ENCODE measurements at places on chromosomes 1 and 21.

GRCh38 chr1:100414693-100415497, 62.6 kb downstream of the CDC14A start:
- DNase-seq: no peak

DNA sequence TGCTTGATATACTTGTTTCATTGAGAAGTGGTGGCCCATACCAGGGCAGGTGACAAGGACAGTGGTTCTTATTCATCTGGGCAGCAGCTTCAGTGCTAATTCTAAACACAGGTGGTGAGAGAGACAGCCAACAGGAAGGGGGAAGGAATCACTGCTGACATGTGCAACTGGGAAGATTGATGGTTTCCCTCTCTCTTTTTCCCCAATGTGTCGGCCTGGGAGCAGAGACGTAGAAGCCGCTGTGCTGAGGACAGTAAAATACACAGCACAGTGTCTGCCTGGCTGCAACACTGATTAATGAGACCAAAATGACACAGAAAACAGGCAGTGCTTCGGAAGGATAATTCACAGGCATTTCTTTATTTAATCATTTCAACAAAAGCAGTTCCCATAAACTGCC, 48.8 kb downstream of the WARS2 start:
- DNase-seq: no peak

- no peak for DNase-seq
These were observed 736 bp upstream of the ZMPSTE24 start for GRCh38 chr1:40257313-40257687.

DNA sequence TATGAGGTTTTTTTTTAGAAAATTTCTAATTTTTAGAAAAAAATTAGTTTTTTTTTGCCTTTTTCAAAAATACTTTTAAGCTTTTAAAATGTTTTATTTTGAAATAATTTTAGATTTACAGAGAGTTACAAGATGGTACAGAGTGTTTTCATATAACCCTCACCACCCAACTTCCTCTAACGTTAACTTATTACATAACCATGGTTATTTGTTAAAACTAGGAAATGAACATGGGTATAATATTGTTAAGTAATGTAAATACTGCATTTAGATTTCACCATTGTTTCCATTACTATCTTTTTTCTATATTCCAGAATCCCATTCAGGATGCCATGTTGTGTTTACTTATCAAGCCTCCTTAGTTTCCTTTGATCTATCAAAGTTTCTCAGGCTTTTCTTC, 45.2 kb upstream of the ST6GALNAC3 start:
- DNase-seq: no peak

DNA sequence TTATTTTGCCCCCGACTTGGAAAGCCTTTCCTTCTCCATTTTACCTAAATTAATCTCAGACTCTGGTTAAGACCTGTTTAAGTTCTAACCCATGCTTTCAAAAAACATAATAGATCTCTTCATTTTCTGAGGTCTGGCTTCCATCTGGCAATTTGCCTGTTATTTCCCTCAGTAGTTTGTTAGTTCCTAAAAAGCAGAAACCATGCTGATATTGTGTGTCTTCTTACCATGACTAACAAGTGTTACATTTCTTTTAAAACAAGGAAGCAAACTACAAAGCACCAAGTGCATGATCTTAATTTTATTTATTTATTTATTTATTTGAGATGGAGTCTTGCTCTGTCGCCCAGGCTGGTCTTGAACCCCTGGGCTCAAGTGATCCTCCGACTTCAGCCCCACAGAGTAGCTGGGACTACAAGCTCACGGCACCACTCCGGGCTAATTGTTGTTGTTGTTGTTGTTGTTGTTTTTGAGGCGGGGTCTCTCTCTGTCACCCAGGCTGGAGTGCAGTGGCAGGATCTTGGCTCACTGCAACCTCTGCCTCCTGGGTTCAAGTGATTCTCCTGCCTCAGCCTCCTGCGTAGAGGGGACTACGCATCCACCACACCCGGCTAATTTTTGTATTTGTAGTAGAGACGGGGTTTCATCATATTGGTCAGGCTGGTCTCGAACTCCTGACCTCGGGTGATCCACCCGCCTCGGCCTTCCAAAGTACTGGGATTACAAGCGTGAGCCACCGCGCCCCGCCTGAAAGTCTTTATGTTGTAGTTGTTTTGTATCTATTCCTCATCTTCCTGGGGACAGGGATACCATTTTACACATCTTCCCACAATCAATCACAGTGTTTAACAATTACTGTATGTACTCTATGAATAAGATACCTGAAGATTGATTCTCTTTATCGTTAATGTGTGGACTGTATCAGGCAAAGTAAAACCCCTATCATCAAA, 1.3 kb upstream of the PATJ start:
- DNase-seq: no peak

DNA sequence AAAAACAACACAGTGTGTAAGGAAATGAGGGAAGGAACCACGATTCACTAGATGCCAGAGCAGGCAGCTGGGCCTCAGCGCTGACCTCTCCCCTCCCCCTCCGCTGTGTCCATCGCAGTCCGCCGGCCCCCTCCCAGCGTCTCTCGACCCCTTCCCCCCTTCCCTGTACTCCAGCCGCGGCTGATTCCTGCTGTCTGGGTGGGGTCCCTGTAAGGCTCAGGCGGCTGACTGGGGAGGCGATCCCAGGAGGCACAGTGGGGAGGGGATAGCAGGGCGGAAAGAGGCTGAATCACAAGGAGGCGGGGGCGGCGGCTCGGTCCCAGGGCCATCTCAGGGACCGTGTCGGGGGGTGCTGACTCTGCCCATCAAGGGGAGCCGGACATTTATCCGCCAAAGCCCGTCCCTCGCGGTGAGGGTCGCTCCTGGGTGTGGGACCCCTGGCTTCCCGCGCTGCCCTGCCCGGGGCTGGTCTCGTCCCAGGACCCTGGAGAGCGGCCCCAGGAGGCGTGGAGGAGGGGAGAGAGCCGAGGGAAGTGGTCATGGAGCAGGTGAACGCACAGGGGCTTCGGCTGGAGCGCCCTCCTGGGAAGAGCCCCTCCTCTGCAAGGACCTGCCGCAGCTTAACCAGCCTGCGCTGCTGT, 241.9 kb downstream of the PTPRU start:
- DNase-seq: no peak

DNA sequence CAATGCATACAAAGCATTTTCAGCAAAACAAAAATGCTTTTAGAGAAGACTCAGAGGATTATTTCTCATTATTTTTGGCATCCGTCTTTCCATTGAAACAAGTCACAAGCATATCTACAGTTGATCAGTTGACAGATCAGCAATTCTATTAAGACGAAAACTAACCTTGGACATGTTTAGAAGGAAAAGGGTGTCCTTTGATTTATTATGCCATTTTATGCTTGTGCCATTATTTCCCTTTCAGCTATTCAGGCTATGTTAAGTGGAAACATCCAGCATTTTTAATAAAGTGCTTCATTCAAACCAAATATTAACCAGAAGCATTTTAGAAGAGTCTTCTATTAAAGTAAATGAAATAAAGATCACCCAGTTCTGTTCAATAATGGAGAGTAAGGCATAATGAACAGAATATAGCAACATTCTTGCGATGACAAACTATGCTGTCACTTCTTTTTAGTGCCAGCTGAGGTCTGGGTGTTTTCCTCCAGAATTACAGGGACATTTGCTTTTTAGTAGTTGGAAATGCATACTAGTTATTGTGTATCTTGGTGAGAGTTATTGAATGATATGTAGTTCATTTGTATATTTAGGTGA, 481.4 kb downstream of the PLA2G4A start:
- no peak for DNase-seq

GRCh38 chr1:173410794-173411236, 66.3 kb upstream of the PRDX6 start:
- DNase-seq: no peak

DNA sequence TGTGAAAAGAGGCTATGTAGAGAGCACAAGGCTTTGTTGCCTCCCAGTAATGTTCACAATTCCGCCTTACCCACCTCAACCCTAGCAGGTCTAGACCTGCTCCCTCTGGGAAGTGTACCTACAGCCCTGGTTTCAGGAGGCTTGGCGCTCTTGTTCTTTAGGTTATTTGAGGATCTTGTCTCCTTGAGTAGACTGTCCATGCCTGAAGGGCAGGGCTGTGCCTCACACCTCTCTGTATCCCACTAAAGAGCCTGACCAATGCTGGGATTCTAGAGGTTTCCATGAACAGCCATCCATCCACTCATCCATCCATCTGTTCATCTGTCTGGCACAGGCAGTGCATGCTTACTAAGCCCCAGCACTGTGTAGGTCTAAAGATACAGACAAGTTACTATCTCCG, 1.0 kb downstream of the RAB7B start:
- peak; percentile 5 for DNase-seq

GRCh38 chr21:44910229-44911067, 10.3 kb downstream of the ITGB2 start:
- no peak for DNase-seq

GRCh38 chr1:227343206-227343605, 24.9 kb upstream of the CDC42BPA start:
- DNase-seq: no peak

DNA sequence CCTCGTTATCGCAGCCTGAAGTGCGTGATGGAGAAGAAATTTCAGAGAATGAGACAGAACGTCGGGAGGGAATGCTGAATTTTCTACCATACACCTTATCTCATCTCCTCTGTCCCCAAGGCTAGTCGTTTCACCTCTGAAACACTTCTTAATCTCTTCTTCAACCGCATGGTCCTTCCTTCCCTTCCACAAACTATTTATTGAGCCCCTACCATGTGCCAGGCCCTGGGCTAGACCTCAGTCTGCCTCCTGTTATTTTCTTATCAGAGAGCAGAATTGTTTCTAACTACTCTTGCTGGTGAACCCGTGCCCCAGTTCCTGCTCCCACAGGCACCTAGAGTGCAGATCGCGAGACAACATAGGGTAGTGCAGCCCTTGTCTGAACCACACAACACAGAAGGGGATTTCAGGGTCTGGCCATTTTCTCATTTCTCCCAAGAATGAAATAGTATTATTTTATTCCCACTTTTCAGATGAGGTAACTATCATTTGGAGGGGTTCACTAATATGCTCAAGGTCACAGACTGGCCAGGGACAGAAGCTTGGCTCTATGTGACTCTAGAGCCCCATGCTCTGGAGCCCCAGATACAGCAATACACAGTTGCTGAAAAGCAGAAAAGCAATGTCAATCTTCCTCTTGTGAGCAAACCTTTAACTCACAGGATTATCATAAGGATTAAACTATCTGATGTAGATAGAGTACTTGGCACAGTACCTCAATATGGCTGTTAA, 598 bp upstream of the ADIPOR1 start:
- no peak for DNase-seq

DNA sequence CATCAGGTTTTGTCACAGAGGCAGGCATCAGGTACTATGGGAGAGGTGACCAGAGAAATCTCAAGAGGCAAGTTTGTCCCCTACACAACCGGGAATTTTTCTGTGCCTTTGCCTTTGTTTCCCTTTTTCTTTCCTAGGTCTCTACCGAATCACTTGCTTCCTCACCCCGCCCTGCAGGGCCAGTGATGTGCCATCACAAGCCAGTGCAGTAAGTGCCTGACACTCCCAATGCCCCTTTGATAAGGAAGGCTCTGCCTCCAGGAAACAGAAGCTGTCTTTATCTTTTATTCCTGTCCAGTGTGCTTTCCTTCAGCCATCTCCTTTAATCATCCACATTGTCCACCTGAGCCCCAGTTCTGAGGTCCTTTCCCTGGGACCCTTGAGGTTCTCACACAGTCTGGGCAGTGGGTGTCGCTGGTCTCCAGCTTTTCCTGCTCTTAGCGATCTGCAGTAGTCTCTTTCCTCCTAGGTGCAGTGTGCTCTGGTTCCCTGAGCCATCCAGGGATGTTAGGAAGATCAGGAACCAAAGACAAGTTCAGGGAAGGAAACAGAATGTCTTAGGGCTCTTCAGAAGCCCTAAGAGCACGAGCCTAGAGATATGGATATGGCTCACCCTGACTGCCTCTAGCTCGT, 36.6 kb downstream of the GJA5 start:
- peak; percentile 28 for DNase-seq

DNA sequence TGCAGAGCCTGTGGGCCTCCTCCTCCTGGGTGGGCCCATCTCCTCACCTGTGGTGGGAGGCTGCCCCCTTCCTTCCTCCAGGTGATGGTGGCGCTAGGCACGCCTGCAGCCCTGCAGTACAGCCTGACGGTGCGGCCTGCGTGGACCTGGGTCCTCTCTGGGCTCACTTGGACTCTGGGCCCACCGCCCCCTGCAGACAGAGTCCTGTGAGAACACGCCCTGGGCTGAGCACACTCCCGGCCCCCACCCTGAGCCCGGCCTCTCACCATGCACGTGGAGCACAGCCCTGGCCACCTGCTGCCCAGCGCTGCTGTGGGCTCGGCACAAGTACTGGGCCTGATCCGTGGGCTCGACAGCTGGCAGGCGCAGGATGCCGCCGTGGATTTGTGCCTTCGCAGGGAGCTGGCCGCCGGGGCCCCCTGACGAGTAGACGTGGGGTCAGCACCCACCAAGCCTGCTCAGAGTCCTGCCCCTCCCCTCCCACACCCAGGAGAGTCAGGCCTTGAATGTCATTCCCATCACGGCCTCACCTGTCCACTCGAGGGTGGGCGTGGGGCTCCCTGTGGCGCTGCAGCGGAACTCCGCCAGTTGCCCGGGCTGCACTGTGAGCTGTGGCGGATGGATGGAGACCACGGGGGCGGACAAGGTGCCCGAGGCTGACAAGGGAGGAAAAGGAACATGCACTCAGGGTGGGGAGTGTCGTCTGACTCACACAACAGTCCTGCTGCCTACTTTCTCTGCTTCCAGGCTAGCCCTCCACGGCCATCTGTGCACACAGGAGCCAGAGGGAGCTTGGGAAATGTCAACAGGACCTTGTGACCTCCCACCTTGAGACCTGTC, 43.4 kb downstream of the LDLRAD2 start:
- DNase-seq: no peak

DNA sequence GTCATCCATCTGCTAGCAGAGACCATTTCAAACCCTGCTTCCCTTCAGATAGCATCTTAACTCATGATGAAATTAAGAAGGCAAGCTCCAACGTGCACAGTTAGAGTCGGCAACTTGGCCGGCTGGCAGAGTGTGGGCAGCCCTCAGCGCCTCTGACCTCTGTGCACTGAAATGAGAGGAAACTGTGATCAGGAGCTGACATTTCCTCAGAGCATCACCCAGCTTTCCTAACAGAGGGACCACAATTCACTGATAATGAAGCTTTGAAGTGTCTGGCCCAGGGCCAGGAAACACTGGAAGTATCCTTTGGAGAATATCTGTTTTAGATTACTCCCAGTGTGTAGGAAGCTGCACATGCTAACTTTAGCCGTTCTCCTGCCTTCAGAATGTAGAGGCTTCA, 145.0 kb upstream of the ZC3H11B start:
- DNase-seq: no peak
